ENCODE measurements at places on chromosomes 1 and 21.

DNA sequence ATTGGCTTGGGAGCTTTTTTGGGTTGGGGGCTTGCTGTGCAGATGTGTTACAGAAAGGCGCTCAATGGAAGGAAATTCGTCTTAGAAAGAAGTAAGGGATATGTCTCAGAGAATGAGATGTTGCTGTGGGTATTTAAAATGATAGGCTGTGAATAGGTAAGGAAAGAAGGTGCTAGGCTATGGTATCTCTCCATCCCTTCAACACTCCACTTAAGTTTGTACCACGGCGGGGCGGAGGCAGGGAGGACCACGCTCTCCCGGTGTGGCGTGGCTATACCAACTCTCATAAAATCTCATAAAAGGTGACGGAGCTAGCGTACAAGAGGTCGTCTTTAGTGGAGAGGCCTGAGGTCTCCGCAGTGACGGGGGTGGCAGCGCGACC is 305 bp upstream of the RPS6KC1 start:
- no peak for DNase-seq

GRCh38 chr1:201180901-201181300 is 9.7 kb upstream of the IGFN1 start:
- no peak for DNase-seq

- DNase-seq = no peak
Measured at GRCh38 chr21:15240848-15241247, 176.0 kb upstream of the NRIP1 start.

DNA sequence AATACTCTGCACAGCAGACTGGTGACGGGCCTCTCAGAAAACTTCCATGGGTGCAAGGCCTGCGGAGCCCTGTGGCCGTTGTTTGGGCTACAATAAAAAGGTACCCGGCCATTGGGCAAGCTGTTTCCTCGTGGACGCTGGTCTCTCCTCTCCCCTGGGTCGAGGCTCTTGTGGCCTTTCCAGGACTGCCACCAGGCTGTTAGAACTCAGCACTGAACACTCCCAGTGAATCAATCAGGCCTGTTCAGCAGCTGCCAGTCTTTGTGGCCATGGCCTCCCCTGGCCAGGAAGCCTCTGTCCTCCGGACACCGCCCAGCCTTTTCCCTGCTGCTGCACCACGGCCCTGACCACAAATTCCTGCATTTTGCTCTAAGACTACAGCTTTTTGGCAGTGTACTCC is 33.0 kb upstream of the ACTRT2 start:
- DNase-seq = no peak

DNA sequence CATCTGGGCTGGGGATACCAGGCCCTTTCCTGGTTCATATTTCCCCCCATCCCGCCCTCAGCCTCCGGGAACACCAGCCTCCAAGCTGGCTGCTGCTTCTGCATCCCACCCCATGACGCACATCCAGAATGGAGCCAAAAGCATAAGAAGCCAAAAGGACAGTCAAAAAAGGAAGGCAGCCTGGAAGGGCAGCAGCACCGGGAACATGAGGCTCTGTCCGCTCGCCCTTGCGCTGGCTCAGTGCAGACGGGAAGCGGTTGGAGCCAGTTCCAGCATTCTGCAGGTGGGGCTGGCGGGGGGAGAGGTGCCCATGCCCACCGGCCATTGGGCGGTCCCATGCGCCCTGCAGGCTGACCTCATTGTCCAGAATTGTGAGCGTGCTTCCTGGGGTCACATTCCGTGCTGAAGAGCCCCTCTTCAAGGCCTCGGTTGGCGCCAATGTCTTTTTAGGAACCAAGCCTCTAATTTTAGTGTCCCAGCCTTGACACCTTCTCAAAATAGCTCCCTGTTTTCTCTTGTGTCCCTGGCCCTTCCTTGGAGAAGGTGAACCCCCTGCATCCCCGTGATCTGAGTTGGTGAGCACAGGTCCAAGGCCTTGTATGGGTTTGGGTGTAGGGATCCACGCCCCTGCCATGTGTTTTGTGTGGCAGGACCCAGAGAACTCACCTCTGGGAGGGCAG is 28.4 kb upstream of the NPPB start:
- DNase-seq = no peak

DNA sequence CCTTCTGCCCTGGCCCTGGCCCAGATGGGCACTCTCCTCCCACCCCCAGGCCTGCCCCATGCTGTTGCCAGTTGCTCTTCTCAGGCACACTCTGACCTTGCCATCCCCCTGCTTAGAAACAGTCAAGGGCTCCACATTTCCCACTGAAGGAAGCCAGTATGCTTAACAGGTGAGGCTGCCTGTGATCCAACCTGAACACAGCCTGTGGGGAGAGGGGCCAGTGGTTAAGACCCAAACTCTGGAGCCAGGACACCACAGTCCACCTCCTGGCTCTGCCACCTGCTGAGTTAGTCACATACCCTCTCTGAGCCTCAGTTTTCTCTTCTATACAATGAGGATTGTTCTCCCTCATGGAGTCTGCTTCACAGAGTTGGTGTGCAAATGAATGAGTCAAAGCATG is 526.9 kb downstream of the MATN1 start:
- no peak for DNase-seq

DNA sequence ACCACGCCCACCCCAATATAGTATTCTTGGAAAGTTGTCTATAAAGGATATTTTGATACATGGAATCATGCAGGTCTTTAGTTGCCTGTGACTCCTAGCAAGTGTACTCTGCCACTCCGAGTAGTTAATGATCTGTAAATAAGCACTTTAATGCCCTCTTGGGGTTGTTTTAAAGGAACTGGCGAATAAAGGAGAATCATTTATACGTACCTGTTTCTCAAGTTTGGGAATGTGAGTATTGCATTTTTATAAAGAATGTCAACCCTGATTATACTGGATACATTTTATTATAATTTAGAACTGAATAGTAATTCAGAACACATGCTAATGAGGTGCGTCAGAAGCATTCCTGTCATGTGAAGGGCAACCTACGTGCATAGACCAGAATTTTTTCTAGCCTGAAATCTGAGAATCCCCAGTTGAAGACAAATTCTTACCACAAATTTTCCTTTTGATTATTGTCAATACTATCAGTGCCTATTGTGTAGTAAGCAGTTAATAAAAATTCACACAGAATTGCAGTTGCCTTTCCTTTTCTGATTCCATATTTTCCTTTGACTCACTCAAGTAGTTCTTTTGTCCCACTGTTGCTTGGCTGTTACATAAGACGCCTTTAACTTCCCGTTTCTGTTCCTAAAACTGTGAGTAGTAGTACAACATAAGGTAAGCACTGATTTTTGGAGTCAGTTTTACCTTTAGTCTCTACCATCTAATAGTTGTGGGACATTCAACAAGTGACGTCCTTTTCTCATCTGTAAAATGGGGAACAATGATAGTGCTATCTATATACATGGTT is 5.1 kb downstream of the AHCYL1 start:
- DNase-seq = no peak

DNA sequence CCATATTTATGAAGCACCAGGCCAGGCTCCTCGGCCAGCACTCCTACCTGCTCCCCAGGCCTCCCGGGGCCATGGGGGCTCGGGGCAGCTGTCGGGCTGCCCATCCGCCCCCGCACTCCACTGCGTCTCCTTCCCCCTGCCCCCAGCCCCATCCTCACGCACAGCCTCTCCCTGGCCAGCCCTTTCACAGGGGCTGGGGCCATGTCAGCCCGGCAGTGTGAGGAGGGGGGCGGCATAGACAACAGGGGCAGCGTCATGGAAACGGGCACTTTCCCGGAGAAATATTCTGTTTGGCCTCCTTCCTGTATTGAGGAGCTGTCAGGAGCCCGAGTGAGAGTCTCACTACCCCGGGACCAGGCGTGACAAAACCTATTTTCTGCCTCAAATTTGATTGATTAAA is 87.3 kb downstream of the CASZ1 start:
- no peak for DNase-seq

- DNase-seq = no peak
Measured at GRCh38 chr1:114618606-114619005, 37.2 kb upstream of the BCAS2 start.

- no peak for DNase-seq
Measured at GRCh38 chr1:78141531-78142231, 95.9 kb downstream of the GIPC2 start.

- DNase-seq = no peak
Measured at GRCh38 chr1:89719502-89720306, 86.8 kb downstream of the LRRC8C start.

DNA sequence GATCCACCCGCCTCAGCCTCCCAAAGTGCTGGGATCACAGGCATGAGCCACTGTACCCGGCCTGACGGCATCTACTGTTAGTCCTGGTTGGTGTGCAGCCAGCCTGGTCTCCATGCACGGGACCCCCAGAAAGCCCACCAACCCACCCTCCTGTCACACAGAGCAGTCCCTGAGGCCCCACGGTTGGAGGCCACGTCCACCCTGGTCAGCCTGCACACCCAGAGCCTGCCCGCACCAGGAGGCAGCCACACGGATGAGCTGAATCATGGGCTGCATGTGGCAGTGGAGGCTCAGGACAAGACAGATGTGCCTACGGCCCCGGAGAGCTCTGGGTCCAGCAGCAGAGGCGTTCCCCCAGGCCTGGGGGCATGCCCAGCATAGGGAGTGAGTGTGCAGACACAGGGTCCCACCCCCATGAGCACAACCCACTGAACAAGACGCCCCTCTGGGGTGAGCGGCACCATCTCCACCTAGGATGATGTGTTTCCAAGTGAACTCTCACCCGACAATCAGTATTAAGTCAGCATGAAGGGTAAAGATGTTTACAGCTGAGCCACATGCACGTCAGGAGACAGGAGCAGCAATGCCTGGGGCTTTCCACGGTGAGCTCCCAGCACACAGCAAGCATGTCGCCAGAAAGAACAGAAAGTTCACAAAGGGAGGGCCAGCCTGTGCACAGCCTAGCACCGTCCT is 102.1 kb downstream of the WDR4 start:
- no peak for DNase-seq

GRCh38 chr1:1833916-1834325 is 55.7 kb upstream of the NADK start:
- DNase-seq = peak; percentile 78

GRCh38 chr1:64811131-64811530 is 66.3 kb downstream of the RAVER2 start:
- DNase-seq = no peak

DNA sequence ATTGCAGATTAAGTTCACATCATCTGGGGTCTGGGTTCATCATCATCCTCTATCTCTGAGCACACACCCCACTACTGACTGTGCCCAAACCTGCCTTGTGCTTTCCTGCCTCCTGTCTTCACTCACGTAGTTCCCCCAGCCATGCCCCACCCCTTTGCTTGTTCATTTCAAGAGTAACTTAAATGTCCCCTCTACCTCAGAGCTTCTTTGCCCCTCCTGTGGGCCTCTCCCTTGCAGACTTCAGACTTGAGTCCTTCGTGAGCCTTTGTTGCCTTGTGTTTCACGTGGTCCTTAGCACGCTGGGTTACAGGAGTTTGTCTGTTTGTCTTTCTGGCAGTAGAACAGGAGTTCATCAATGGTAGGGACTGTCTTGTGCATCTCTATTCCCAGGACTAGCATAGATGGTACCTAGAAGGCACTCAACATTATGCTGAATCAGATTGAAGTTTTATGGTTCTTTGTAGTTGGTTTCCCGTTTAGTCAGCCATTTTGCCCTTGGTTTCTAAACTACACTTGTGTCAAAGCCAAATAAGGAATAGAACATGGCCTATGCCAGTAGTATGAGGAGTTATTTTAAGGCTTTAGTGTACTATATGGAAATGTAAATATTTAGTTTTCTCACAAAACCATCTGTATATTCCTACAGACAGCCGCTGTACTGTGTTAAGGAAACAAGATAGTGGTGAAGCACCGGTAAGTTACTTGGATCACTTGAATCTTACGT is 86.2 kb downstream of the TTC3 start:
- DNase-seq = no peak

DNA sequence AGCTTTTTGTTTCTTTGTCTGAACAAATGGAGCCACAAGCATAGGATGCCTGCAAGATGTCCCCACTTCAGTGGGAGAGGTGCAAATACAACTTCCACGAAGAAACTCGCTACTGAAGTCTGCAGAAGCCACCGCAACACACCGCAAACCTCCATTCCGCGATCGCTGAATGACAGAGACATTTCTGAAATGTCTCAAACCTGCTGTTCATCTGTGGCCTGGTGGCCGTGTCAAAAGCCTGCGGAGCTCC is 1.0 kb downstream of the TP53BP2 start:
- DNase-seq = peak; percentile 52

- no peak for DNase-seq
Measured at GRCh38 chr21:16568244-16568643, 838.5 kb downstream of the USP25 start.

GRCh38 chr1:58363585-58363984 is 182.9 kb downstream of the OMA1 start:
- DNase-seq = no peak

- DNase-seq = no peak
Measured at GRCh38 chr1:24501371-24502064, 1.1 kb upstream of the RCAN3 start.

All from kidney glomerular epithelial cell (primary cell).